ENCODE measurements at places on chromosomes 2 and 18. TPM values are rescaled to one million over a fixed set of nuclear protein-coding genes. Genes with fewer than 3 reads are reported as not detected.

DNA sequence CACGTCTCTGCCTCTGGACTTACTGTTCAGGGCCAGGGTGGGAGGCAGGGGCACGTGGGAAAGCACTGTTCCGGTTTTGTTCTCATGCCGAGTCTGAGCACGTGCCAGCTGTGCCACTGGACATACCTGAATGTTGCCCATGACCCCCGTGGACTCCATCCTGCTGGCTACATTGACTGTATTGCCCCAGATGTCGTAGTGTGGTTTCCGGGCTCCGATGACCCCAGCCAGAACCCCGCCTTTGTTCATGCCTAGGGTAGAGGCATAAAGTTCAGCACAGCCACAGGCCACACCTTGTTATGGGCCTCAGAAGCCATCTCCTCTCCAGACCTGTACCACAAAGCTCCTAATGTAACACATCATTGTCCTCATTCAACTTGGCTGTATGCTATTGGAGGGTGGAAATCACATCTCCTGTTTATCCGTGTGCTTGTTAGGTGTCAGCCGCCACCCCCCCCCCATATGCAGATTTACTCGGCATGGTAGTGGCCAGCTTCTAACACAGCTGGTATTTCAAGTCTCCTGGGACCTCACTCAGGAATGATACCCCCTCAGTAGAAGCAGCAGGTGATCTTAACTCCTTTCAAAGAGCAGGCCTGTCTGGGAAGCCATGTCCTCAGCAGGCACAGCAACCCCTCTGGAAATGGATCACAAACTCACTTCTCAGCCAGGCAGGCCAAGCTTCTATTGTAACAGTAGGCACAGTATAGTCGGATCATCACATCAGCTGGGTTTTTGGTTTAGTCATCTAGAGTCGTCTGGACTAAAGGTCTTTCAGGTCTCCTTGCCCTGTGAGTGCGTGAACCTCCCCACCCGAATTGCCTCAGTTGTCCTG lies 27.6 kb downstream of the CENPO start:
- no peaks in the 10 kb centered on the region for H3K4me1 ChIP-seq
- H3K4me3 ChIP-seq, result no peak overlapping the region
- peak; percentile 41 for DNase-seq
- no peak overlapping the region for H3K27ac ChIP-seq
- no peaks in the 10 kb centered on the region for H3K27me3 ChIP-seq

The RGPD4 gene
- polyA plus RNA-seq, result not detected

DNA sequence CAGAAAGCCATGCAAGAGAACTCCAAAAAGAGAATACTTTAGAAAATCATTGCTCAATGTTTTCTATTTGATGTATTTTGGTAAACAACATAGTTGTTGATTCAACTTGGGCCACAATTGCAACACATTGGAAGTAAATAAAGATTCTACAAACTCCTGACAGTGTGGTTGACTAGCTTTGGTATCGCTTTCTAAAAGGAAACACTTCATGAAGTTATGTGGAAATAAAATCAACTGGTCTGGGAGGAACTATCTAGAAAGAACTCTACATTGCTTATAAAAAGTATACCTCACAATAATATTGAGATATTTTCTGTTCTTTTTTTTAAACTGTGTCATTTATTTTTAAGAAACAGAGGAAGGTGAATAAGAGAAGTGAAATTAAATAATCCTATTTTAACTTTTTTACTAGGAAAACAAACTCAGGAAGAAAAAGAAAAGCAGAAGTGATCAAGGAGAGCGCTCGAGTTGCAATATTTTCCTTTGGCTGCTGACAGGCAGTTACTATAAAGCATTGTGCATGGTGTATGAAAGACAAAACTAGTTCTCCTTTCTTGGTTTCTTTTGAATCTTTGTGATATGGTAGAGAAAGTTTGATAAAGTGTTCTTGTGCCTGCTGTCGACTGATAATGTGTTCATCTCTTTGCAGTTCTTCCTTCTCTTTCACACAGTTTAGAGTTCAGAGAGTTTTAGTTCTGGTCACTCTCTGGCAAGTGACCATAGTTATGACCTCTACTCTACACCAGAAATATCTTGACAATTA lies 3.0 kb downstream of the DHRS9 start:
- no peak overlapping the region for H3K27ac ChIP-seq
- H3K4me1 ChIP-seq, result no peaks in the 10 kb centered on the region
- no peak for DNase-seq
- no peaks in the 10 kb centered on the region for H3K36me3 ChIP-seq
- no peak overlapping the region for H3K4me3 ChIP-seq

GRCh38 chr2:112601754-112602153 lies 17.3 kb downstream of the CHCHD5 start:
- H3K27ac ChIP-seq, result no peak overlapping the region
- H3K36me3 ChIP-seq, result no peaks in the 10 kb centered on the region
- peaks cover 7% of the 10 kb centered on the region for H3K4me1 ChIP-seq
- peak; percentile 10 for DNase-seq
- H3K27me3 ChIP-seq, result no peaks in the 10 kb centered on the region

DNA sequence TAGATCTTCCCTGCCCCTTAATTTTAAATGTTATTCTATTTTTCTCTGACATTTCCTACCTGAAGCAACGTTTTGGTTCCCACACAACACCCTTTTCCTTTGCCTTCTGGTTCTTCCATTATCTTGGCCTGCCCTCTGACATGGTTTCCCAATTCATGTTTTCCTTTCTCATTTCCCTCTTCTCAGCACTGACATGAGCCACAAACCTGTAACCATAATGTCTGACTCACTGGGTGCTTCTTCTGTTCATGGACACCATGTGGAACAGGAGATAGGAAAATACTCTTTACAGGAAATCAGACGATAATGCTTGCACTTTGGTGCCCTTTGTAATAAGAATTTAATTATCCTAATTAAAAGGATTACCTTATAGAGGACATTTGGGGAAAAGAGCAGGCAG lies 142.0 kb downstream of the ZEB2 start:
- H3K27ac ChIP-seq, result no peak overlapping the region
- DNase-seq, result no peak
- H3K4me3 ChIP-seq, result no peak overlapping the region
- H3K4me1 ChIP-seq, result no peaks in the 10 kb centered on the region
- no peaks in the 10 kb centered on the region for H3K27me3 ChIP-seq

GRCh38 chr2:3557639-3558204 lies 411 bp downstream of the RNASEH1 start:
- H3K36me3 ChIP-seq, result peaks cover 10% of the 10 kb centered on the region
- H3K4me3 ChIP-seq, result peak overlapping the region; percentile 97
- no peaks in the 10 kb centered on the region for H3K27me3 ChIP-seq
- peaks cover 20% of the 10 kb centered on the region for H3K4me1 ChIP-seq

The PIEZO2 gene
- 1.8 TPM for polyA plus RNA-seq

The KCNK3 gene
- polyA plus RNA-seq, result 0.23 TPM

GRCh38 chr2:191374366-191374765 lies 129.2 kb downstream of the MYO1B start:
- peaks cover 10% of the 10 kb centered on the region for H3K4me1 ChIP-seq
- no peaks in the 10 kb centered on the region for H3K36me3 ChIP-seq
- no peak overlapping the region for H3K27ac ChIP-seq
- no peaks in the 10 kb centered on the region for H3K27me3 ChIP-seq
- DNase-seq, result no peak

GRCh38 chr2:3280197-3280596 lies 97.4 kb downstream of the EIPR1 start:
- DNase-seq, result peak; percentile 35
- no peak overlapping the region for H3K27ac ChIP-seq
- H3K4me3 ChIP-seq, result no peak overlapping the region
- no peaks in the 10 kb centered on the region for H3K4me1 ChIP-seq
- no peaks in the 10 kb centered on the region for H3K27me3 ChIP-seq
- H3K36me3 ChIP-seq, result no peaks in the 10 kb centered on the region

The HJURP gene
- 9.0 TPM for polyA plus RNA-seq

DNA sequence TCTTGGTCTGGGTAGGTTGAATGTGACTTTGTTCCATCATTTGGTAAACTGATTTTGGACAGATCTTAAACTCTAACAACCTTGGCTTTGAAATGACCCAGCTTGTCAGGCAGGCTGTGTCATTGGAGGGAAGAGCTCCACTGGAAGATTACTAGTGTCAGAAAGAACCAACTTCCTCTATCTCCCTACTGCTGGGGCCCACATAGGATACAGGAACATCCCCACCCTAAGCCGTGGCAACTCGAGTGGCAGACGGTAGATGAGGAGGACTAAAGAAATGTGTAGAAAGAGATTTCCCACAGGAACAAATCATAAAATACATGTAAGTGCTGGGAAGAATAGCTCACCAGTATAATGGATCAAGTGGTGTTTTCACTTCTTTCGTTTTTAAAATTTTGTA lies 4.3 kb upstream of the G6PC2 start:
- no peaks in the 10 kb centered on the region for H3K27me3 ChIP-seq
- no peaks in the 10 kb centered on the region for H3K36me3 ChIP-seq
- no peak for DNase-seq
- H3K4me1 ChIP-seq, result no peaks in the 10 kb centered on the region
- no peak overlapping the region for H3K4me3 ChIP-seq

DNA sequence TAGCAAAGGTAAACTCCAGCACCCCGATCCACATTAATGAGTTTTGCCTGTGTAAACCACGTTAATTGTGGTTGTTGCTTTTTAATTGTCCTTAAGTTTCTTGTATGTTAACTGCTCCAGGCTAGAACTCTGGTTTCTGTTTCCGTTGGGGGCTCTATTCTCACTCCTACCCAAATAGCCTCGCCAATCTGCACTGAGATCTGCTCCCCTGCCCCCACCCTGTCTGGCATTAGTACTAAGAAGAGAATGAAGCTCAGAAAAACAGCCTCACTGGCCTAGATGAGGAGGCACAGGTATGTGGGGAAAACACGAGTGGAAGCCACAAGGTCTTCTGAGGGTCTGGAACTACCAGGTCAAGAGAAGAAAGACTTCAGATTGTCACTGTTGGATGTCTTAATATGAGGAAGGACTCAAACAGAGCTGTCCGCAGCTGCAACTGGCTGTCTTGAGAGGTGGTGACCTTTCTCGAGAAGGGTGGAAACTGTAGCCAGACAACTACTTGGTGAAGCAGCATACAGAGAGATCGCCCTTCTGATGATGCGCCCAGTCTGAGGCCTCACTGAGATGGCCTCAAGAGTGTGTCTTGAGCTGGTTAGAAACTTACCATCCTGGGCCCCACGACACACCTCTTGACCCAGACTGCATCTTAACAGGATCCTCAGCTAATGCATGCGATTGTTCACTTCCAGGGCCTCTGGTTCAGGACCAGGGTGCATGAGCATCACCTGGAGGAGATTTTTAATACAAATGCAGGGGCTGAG lies 73.1 kb downstream of the TGOLN2 start:
- no peak for DNase-seq
- no peaks in the 10 kb centered on the region for H3K27me3 ChIP-seq
- no peaks in the 10 kb centered on the region for H3K36me3 ChIP-seq

DNA sequence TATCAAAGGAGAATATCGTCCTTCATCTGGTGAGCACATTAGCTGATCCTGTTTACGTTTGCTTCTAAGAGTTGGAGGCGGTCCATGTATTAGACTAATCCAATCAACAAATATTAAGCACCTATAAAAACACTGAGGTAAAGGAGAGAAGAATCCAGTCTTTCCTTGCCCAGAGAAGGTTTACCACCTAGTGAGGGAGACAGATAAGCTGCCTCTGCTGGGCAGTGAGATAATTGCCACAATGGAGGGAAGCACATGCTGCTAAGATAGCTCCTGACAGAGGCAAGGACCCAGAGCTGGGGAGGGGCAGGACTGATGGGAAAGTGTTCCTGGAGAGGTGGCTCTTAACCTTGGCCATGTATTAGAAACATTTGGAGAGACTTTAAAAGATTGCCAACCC lies 36.7 kb upstream of the ST8SIA5 start:
- no peak overlapping the region for H3K4me3 ChIP-seq
- H3K27ac ChIP-seq, result no peak overlapping the region
- H3K27me3 ChIP-seq, result no peaks in the 10 kb centered on the region
- H3K4me1 ChIP-seq, result no peaks in the 10 kb centered on the region

- H3K4me1 ChIP-seq, result no peaks in the 10 kb centered on the region
- no peak overlapping the region for H3K4me3 ChIP-seq
- no peaks in the 10 kb centered on the region for H3K27me3 ChIP-seq
- DNase-seq, result no peak
- H3K36me3 ChIP-seq, result no peaks in the 10 kb centered on the region
Observed at GRCh38 chr2:129056309-129056958, 737.8 kb upstream of the HS6ST1 start.

The CCDC121 gene
- polyA plus RNA-seq, result 1.7 TPM

The TLX2 gene
- polyA plus RNA-seq, result not detected

- no peaks in the 10 kb centered on the region for H3K36me3 ChIP-seq
- H3K27me3 ChIP-seq, result no peaks in the 10 kb centered on the region
- no peaks in the 10 kb centered on the region for H3K4me1 ChIP-seq
- no peak for DNase-seq
- no peak overlapping the region for H3K27ac ChIP-seq
- no peak overlapping the region for H3K4me3 ChIP-seq
Observed at GRCh38 chr2:241368643-241369042, 12.6 kb downstream of the FARP2 start.

GRCh38 chr2:26363323-26363722 lies 16.7 kb upstream of the ADGRF3 start:
- no peak overlapping the region for H3K27ac ChIP-seq
- H3K4me1 ChIP-seq, result no peaks in the 10 kb centered on the region
- no peaks in the 10 kb centered on the region for H3K27me3 ChIP-seq
- DNase-seq, result no peak

The MOGAT1 gene
- not detected for polyA plus RNA-seq

DNA sequence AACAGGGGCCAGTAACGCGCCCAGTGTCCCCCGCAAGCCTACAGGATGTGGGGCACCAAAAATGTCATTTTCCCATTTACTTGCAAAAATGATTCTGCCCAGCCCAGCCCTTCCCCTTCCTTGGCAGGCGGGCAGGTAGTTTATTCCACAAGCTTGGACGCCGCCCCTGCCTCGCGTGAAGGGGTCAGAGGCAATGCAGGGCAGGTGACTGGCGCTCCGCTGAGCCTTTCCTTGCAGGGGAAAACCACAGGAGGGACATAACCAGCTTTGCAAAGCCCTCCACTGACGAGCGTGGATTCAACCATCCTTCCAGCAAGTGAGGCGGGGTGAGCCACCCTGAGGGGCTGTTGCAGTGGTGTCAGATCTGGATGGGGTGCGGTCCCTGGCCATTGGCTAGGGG lies 5.3 kb downstream of the MAB21L4 start:
- no peaks in the 10 kb centered on the region for H3K27me3 ChIP-seq
- H3K36me3 ChIP-seq, result no peaks in the 10 kb centered on the region
- no peak overlapping the region for H3K4me3 ChIP-seq
- H3K4me1 ChIP-seq, result no peaks in the 10 kb centered on the region

DNA sequence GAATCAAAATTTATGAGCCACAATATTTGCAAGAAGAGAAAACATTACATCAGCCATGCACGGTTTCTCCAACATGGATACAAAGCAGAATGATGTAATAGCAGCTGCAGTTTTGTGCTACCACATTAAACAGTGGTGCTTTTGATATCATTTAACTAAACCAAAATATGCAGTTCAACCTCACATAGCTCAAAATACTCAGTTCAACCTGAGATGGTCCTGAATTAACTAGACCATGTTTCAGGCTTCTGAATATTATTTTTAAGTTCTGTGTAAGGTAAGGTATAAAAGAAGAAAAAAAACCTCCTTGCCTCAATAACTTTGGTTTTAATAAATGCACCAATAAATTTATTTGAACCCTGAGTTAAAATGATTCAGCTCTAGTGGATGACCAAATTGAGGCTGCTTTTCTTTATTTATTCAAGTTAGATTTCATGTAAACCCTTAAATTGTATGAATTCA lies 18.8 kb upstream of the TSPYL6 start:
- no peak overlapping the region for H3K4me3 ChIP-seq
- H3K4me1 ChIP-seq, result no peaks in the 10 kb centered on the region
- H3K27ac ChIP-seq, result no peak overlapping the region
- H3K27me3 ChIP-seq, result no peaks in the 10 kb centered on the region
- no peaks in the 10 kb centered on the region for H3K36me3 ChIP-seq
- no peak for DNase-seq

Measured in sigmoid colon (tissue), 7 donors.